ENCODE measurements at places on chromosomes 7 and 10.
A peak's percentile ranks its signal among the peaks of the same experiment; 100 is the strongest.

- no peak for DNase-seq
Observed at GRCh38 chr7:139562491-139562890, 39.0 kb downstream of the CLEC2L start.

DNA sequence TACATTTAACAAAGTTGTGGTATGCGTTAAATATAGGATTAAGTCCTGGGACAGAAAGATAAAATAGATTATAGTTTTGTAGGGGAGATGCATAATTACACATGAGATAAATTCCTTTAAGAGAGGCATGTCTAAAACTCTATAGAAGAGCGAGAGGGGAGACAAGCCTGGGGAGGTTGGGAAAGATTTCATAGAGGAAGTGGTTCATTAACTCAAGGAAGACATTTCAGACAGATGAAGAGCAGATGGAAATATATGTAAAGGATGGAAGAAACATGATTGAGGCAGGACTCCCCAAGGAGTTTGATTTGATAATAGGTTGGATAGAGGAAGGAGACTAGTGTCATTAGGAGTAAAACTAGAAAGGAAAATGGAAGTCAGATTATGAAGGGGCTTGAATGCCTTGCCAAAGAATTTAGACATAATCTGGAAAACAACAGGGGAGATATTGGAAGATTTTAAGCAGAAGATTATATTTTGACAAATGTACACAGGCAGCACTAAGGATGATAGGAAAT lies 96.1 kb downstream of the PHTF2 start:
- DNase-seq = no peak

GRCh38 chr7:39678930-39679709 lies 55.7 kb downstream of the RALA start:
- no peak for DNase-seq

GRCh38 chr7:133859871-133860450 lies 267.2 kb upstream of the LRGUK start:
- DNase-seq = no peak

- DNase-seq = peak; percentile 31
Observed at GRCh38 chr7:102129636-102130370, 156.9 kb upstream of the SH2B2 start.

DNA sequence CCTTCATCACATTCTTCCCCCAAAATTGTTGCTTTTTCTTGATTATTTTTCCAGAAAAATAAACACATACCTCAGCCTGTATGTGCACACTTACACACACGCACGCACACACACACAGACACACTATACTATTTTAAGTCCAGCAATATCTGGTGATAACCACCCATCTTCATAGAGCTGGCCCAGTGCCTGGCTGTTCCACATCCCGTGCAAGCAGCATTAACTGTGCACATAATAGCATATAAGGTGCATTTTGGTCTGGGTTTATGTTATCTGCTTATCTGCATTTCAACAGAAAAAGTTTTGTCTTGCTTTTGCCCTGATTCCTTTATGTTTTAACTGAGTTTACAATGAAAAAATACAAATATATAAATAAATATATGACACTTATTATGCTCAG lies 143.1 kb upstream of the KLF6 start:
- DNase-seq = no peak

- DNase-seq = no peak
Observed at GRCh38 chr7:130386876-130387275, 6.6 kb downstream of the CPA1 start.

DNA sequence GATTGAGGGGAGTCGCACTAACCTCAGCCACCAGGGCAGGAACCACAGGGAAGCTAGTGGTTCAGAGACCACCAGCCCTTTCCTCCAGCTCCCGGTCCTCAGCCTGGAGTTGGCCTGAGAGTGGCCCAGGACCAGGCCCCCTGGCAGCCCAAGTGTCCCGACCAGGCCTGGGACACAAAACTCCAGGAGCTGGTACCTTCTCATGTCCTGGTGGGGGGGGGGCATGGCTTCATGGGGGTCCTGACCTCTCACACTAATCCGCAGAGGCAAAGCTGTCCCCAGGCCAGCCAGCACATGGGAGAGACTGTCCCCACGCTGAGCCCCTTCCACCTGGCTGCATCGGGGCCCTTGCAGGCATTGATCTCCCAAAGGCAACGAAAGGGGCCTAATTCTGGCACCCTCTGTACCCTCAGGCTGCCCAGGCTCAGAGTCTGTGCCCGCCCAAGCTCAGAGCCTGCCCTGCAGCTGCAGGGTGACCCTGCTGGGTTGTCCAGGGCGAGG lies 28.2 kb downstream of the GPRIN2 start:
- no peak for DNase-seq

DNA sequence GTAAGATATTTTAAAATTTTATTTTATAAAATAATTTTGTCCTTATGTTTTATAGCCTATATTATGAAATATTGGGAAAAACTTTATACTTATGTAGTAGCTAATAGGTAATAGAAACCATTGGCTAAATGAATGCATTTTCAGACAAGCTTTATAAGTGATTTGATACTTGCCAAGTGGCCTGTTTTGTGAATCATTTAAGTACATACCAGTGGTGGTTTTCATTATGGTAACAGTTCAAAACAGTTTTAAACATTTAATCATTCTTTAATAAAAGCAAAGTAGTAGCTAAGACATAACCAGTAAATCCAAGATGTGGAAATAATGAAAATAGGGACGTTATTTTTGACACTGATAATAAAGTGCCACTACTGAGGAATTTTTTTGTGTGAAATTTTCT lies 182.2 kb downstream of the PHF14 start:
- peak; percentile 28 for DNase-seq

GRCh38 chr7:39644170-39644569 lies 20.8 kb downstream of the RALA start:
- peak; percentile 84 for DNase-seq

- no peak for DNase-seq
Observed at GRCh38 chr7:74443543-74444247, 10.0 kb upstream of the GTF2IRD1 start.

GRCh38 chr7:23593706-23594105 lies 3.5 kb upstream of the CCDC126 start:
- DNase-seq = no peak

- DNase-seq = peak; percentile 68
Observed at GRCh38 chr7:129351320-129351719, 82.9 kb upstream of the STRIP2 start.

- DNase-seq = no peak
Observed at GRCh38 chr7:29812185-29812876, 6.0 kb downstream of the WIPF3 start.

GRCh38 chr7:22712999-22713398 lies 14.0 kb upstream of the IL6 start:
- DNase-seq = no peak

DNA sequence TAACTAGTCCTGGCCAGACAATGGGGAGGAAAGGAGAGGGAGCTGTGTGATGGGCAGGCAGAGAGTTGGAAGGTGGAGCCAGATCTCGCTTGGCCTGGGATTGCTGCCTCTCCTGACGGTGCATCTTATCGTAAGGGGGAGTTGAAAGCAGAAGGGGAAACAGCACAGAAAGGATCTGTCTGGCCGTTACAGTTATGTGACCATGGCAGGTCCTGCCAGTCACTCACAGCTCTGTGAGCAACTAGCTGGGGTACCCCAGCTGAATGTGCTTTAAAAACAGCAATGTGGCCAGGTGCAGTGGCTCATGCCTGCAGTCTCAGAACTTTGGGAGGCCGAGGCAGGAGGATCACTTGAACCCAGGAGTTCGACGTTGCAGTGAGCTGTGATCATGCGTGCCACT lies 8.1 kb downstream of the BLVRA start:
- DNase-seq = no peak

- no peak for DNase-seq
Observed at GRCh38 chr10:123357421-123357930, 203.3 kb downstream of the BUB3 start.

DNA sequence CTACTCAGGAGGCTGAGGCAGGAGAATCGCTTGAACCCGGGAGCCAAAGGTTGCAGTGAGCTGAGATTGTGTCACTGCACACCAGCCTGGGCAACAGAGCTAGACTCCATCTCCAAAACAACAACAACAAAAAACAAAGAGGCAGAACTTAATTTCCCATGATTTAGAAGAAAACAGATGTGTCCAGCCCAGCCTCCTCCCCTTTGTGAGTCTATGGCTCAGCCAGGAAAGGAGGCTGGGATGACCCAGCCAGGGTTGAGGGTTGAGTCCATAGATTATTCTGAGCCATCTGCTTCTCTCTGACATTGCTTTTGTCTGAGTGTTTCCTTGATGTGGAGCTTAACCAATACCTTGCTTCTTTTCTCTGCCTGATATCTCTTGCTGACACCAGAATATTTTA lies 994.1 kb downstream of the TYW1 start:
- no peak for DNase-seq

DNA sequence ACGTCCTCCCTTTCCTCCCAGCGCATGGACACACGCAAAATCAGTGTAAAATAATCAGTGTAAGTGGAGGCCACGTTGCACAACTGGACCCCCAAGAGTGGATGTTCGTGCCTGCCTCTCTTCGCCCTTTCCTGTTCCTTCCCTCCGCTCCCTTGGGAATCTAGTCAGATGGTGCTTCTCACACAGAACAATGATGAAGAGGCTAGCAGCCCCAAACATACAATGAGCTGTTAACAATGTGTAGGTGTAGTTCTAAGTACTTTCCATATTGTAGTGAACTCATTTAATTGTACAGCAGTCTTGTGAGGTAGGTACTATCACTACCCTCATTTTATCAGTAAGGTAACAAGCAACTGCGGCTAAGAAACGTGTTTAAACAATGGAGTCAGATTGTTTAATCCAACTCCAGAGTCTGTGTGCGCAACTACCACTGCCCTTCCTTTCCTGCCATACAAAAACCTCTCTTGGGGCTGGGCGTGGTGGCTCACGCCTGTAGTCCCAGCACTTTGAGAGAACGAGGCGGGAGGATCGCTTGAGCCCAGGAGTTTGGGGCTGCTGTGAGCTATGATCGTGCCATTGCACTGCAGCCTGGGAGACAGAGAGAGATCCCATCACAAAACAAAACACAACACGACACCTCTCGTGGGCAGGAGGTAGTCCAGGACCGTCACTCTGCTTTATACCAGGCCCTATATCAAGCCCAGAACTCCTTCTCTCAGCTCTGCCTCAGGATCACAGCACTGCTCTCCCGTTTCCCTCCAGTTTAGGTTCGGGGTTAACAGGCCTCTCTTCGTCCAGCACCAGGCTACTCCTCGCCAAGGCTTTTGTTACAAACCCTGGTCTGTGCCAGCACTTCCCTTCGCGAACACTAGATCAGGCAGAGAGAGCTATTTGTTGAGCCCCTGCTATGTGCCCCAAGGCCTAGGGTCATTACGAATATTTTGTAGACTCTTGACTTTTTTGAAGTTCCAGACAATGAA lies 1.1 kb downstream of the FKBP9 start:
- peak; percentile 38 for DNase-seq

- DNase-seq = no peak
Observed at GRCh38 chr7:150964593-150965111, 13.5 kb downstream of the KCNH2 start.
